Choroid plexus epithelial cell (primary cell): ENCODE measurements at places on chromosomes 1 and 21.

DNA sequence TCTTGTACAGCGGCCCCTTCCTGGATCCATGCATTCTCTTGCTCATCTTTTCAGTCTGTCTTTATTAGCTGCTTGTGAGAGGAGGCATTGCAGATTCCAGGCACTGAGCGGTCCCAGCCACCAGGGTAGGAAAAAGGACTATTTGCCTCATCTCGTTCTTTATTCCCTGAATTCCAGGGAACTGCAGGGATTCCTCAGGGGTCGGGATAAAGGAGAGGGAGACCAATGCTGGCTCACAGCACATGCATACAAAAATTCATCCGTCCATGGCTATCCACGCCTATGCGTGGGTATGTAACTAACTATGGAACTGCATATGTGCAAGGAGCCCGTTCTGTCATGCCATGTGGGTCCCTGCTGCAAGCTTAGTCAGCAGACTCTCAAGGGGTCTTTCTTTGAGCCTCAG is 879 bp upstream of the PLPPR5 start:
- DNase-seq, result peak; percentile 9

- DNase-seq, result peak; percentile 69
Observed at GRCh38 chr1:196114193-196114592, 494.0 kb downstream of the KCNT2 start.

DNA sequence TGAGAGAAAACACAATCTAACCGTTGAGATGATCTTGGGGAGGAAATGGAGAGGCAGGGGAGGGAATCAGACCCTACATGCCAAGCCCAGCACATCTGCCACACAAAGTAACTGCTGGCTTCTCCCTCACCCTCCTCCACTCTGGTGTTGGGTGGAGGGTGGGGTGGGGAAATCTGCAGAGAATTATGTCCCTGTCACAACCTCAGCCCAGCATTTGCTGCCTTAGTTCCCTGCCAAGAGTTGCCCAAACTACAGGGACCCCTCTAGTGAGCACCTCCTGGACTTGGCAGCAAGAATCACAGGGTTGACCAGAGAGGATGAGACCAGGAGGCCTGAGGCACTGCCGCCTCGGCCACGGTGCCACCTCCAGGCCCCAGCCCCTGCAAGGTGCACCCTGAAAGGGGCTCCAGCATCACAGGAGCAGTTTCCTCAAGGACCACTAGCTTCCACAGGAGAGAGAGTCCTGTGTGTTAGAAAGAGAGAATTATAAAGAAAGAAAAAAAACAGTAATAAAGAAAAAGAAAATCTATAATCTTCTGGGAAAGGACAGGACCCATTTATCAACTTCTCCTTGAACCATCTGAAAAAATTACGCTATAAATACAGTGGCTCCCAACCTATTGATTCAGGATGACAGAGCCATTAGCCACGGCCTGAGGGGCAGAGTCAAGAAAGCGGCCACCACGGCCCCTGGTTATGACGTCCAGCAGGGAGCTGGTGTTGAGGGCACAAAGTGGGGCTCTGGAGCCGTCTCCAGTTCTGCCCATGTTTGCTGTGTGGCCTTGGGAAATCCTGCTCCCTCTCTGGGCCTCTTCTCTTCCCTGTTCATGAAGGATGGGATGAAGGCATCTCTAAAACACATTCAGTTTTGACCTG is 451.7 kb downstream of the MATN1 start:
- no peak for DNase-seq

DNA sequence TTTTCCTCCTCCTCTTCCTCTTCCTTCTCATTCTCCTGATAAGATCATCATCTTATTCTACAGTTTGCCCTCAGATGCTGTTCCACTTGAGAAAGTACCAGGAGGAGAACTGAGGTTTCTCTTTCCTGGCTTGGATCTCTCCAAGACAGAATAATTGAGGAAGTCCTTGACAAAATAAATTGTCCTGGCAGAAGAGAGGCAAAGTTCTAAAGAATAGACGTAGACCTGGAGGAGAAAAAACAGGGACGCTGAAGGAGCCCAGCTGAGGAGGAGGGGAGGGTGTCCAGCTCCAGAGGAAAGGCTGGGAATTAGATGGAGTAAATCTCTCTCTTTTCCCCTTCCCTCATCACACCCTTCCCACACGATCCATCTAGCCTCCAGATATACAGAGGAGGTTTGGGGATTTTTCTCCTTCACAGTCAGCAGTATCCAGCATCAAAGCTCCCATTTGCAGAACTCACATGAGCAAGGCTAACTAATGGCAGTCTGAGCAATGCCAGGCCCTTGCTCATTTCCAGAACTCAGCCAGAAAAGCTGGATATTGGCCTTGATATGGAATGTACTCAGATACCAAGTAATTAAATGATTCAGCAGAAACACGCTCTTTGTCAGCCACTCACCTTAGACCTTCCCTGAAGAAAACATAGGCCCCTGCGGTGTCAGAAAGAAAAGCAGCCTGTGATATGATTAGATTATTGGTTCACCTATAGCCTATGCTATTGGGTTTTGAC is 5.1 kb upstream of the GNG12 start:
- peak; percentile 23 for DNase-seq
